ENCODE measurements at places on chromosomes 12 and 14.

- no peak for DNase-seq
These were observed 159.4 kb upstream of the PLEKHG7 start for GRCh38 chr12:92543359-92543758.

- no peak for DNase-seq
These were observed 41.5 kb downstream of the TEAD4 start for GRCh38 chr12:3000548-3001275.

GRCh38 chr12:57066245-57066644 lies 12.3 kb downstream of the NEMP1 start:
- DNase-seq, result no peak

GRCh38 chr12:644818-645552 lies 18.3 kb downstream of the NINJ2 start:
- no peak for DNase-seq

GRCh38 chr12:104462931-104463339 lies 6.2 kb downstream of the CHST11 start:
- DNase-seq, result no peak

GRCh38 chr12:51008329-51009055 lies 17.7 kb downstream of the SLC11A2 start:
- no peak for DNase-seq

All from nucleus accumbens (tissue), 56 donors.